Peyer's patch (tissue), 4 donors: ENCODE measurements at places on chromosomes 16 and 17.

- H3K4me3 ChIP-seq = no peak overlapping the region
- no peaks in the 10 kb centered on the region for H3K4me1 ChIP-seq
- DNase-seq = no peak
Observed at GRCh38 chr16:27127308-27127707, 60.6 kb downstream of the C16orf82 start.

GRCh38 chr17:76142039-76142584 is 1.1 kb upstream of the FOXJ1 start:
- H3K4me1 ChIP-seq = peaks cover 22% of the 10 kb centered on the region
- no peak overlapping the region for H3K27ac ChIP-seq
- no peak overlapping the region for H3K4me3 ChIP-seq
- H3K27me3 ChIP-seq = no peaks in the 10 kb centered on the region
- peak; percentile 42 for DNase-seq

DNA sequence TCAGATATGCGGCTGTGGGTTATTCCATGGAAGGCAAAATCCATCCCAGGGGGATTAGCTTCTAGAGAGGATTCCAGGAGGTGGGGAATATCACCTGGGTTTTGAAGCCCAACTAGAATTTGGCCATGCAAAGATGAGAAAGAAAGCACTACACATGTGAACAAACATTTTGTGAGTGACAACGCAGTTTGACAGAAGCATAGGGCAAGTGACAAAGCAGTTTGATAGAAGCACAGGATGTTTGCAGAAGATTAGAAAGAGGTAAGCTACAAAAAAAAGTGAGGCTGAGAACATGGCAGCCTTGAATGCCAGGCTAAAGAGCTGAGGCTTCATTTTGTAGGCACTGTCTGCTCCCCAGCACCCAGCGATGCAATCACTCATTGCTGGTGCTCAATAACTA is 12.3 kb upstream of the KRT38 start:
- H3K4me1 ChIP-seq = no peaks in the 10 kb centered on the region
- H3K27me3 ChIP-seq = no peaks in the 10 kb centered on the region
- no peak for DNase-seq
- no peaks in the 10 kb centered on the region for H3K36me3 ChIP-seq

GRCh38 chr17:78375401-78376151 is 2.9 kb upstream of the PGS1 start:
- H3K4me3 ChIP-seq = no peak overlapping the region
- no peaks in the 10 kb centered on the region for H3K27me3 ChIP-seq
- DNase-seq = no peak
- H3K4me1 ChIP-seq = peaks cover 5% of the 10 kb centered on the region

GRCh38 chr17:41814195-41814594 is 1.4 kb downstream of the FKBP10 start:
- no peaks in the 10 kb centered on the region for H3K27me3 ChIP-seq
- no peaks in the 10 kb centered on the region for H3K4me1 ChIP-seq
- no peak for DNase-seq
- no peaks in the 10 kb centered on the region for H3K36me3 ChIP-seq
- no peak overlapping the region for H3K27ac ChIP-seq
- H3K4me3 ChIP-seq = no peak overlapping the region

DNA sequence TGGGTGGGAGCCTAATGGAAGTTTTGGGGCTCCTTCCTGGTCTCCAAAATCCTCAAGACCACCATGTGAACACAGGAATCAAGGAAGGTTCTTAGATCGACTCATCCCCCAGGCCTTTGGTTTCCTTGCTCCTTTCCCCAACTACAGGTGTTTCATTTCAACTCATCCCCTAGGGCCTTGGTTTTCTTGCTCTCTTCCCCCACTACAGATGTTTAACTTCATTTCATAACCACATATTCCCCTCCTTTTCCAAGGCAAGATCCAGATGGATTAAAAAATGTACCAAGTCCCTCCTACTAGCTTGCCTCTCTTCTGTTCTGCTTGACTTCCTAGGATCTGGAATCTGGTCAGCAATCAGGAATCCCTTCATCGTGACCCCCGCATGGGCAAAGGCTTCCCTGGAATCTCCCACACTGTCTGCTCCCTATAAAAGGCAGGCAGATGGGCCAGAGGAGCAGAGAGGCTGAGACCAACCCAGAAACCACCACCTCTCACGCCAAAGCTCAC is at the start of gene CCL11:
Gene CCL11, plus strand, starts transcription at position 457 of the 507 bp plus-strand sequence. CDS start 67 bp downstream, outside the sequence.
- H3K36me3 ChIP-seq = no peaks in the 10 kb centered on the region
- H3K27me3 ChIP-seq = no peaks in the 10 kb centered on the region
- no peaks in the 10 kb centered on the region for H3K4me1 ChIP-seq
- H3K27ac ChIP-seq = peak within 1 kb of the TSS; percentile 31

GRCh38 chr16:46583036-46583435 is 38.1 kb downstream of the SHCBP1 start:
- no peak overlapping the region for H3K4me3 ChIP-seq
- H3K36me3 ChIP-seq = no peaks in the 10 kb centered on the region
- DNase-seq = no peak

- H3K4me3 ChIP-seq = no peak overlapping the region
- DNase-seq = no peak
- H3K36me3 ChIP-seq = no peaks in the 10 kb centered on the region
- no peaks in the 10 kb centered on the region for H3K27me3 ChIP-seq
- peaks cover 12% of the 10 kb centered on the region for H3K4me1 ChIP-seq
Observed at GRCh38 chr16:67386861-67387455, 6.3 kb downstream of the TPPP3 start.

GRCh38 chr16:67244387-67245185 is 2.7 kb downstream of the FHOD1 start:
- peak; percentile 89 for DNase-seq
- H3K27ac ChIP-seq = peak overlapping the region; percentile 90
- H3K36me3 ChIP-seq = no peaks in the 10 kb centered on the region
- no peaks in the 10 kb centered on the region for H3K27me3 ChIP-seq

DNA sequence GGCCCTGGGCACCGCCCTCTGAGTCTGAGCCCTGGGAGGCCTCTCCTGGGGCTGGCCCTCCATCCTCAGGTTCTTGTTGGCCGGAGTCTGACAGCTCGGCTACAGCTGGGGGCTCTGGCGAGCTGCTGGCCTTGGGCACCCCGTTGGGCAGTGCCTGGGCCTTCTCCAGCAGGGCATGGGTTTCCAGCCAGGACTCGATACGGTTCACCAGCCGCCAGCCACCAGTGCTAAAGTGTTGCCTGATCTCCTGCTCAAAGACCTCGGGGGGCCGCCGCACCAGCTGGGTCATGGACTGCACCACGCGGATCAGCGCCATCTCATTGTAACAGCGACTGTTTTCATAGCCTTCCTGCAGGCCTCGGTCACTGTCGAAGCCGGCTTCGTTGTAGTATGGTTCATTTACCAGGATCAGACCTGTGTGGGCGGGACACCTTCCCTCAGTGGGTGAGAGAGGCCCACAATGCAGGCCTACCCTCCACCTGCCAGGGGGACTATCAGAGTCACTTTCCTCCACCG is 6.8 kb downstream of the SPHK1 start:
- H3K27ac ChIP-seq = no peak overlapping the region
- H3K36me3 ChIP-seq = no peaks in the 10 kb centered on the region
- no peak overlapping the region for H3K4me3 ChIP-seq
- no peaks in the 10 kb centered on the region for H3K4me1 ChIP-seq
- no peaks in the 10 kb centered on the region for H3K27me3 ChIP-seq

DNA sequence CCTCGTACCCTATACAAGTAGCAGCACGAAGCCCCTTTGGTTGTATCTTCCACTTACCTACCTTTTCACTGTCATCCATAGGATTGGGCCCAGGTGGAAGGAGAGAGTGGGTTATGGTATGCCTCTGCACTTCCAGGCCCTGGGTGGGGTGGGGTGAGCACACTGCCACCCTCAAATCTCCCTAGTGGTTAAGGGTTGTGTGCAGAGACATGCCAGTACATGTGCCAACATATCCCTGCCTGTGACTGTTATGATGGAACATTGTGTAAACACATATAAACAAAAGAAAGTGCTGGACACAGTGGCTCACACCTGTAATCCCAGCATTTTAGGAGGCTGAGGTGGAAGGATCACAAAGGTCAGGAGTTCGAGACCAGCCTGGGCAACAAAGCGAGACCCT is 11.1 kb downstream of the HROB start:
- no peak overlapping the region for H3K4me3 ChIP-seq
- H3K27me3 ChIP-seq = no peaks in the 10 kb centered on the region
- no peak overlapping the region for H3K27ac ChIP-seq

GRCh38 chr17:19708431-19709175 is 7.8 kb downstream of the SLC47A2 start:
- H3K27me3 ChIP-seq = no peaks in the 10 kb centered on the region
- no peaks in the 10 kb centered on the region for H3K4me1 ChIP-seq
- no peaks in the 10 kb centered on the region for H3K36me3 ChIP-seq

- peak overlapping the region; percentile 77 for H3K27ac ChIP-seq
- H3K4me1 ChIP-seq = peaks cover 16% of the 10 kb centered on the region
- H3K36me3 ChIP-seq = no peaks in the 10 kb centered on the region
- no peaks in the 10 kb centered on the region for H3K27me3 ChIP-seq
- DNase-seq = no peak
- H3K4me3 ChIP-seq = no peak overlapping the region
Observed at GRCh38 chr16:50696126-50696525, 2.7 kb downstream of the NOD2 start.

DNA sequence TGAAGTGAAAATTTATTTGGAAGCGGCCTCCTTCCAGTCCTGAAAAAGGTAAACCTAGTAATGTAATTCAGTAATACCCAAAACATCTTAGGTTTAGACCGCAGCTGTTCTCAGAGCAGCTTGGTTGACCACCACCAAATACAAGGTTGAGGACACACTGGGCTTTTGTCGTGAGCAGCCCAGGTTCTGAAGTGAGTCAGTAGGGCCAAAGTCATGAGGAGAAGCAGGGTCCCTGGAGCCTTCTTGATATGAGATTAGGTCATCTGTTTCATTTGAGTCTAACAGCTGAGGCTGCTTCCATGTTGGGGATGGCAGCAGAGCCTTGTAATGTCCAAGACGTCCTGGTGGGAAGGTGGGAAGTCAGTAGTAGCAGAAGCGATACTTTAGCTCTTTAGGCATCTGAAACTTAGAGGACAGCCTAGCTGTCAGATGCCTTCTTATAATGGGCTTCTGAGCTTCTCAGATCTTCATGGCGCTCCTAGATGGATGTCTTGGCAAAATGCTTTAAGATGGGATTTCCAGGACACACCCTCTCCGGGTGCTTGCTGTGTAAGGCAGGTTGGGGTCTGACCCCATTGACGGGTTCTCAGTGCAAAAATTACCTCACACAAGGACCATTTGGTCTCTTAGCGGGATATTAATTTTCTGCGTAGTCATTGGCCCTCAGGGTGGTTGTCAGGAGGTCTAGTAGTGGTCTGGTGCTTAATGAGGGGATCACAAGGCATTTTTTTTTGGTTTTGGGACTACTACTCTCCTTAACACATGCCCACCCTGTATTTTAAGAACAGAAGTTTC is 2.4 kb downstream of the ALKBH5 start:
- peak overlapping the region; percentile 89 for H3K4me3 ChIP-seq
- peaks cover 14% of the 10 kb centered on the region for H3K4me1 ChIP-seq
- no peaks in the 10 kb centered on the region for H3K27me3 ChIP-seq
- DNase-seq = no peak

GRCh38 chr16:23145608-23146007 is 3.6 kb downstream of the USP31 start:
- H3K27me3 ChIP-seq = no peaks in the 10 kb centered on the region
- H3K4me1 ChIP-seq = peaks cover 4% of the 10 kb centered on the region
- H3K27ac ChIP-seq = no peak overlapping the region
- no peak for DNase-seq
- H3K4me3 ChIP-seq = no peak overlapping the region

DNA sequence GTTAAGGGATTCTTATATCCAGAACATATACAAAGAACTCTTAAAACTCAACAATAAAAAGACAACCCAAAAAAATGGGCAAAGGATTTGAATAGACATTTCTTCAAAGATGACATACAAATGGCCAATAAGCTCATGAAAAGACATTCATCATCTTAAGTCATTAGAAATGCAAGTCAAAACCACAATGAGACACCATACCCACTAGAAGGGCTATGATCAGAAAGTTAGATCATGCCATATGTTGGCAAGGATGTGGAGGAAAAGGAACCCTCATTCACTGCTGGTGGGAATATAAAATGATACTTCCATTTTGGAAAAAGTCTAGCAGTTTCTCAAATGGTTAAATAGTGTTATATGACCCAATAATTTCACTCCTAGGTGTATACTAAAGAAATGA is 9.4 kb downstream of the PLD6 start:
- no peaks in the 10 kb centered on the region for H3K4me1 ChIP-seq
- H3K4me3 ChIP-seq = no peak overlapping the region
- H3K36me3 ChIP-seq = no peaks in the 10 kb centered on the region

- H3K4me1 ChIP-seq = no peaks in the 10 kb centered on the region
- H3K27me3 ChIP-seq = no peaks in the 10 kb centered on the region
- no peak overlapping the region for H3K4me3 ChIP-seq
- no peak for DNase-seq
- no peak overlapping the region for H3K27ac ChIP-seq
Observed at GRCh38 chr17:76111956-76112355, 8.4 kb upstream of the EXOC7 start.

DNA sequence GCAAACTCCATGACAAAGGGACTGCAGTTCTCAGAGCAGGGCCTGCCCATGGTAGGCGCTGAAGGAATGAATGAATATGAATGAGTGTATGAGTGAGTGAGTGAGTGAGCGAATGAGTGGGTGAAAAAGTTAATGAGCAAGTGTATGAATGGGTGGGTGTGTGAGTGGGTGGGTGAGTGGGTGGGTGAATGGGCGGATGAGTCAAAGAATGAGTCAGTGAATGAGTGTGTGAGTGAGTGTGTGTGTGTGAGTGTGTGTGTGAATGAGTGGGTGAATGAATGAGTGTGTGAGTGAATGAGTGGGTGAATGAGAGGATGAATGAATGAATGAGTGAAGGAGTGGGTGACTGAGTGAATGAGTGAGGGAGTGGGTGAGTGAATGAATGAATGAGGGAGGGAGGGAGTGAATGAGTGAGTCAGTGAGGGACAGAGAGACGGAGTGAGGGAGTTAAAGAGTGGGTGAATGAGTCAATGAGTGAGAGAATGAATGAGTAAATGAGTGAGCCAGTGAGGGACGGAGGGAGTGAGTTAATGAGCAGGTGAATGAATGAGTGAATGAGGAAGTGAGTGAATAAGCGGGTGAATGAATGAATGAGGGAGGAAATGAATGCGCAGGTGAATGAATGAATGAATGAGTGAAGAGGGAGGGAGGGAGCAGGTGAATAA is 11.1 kb upstream of the CHMP6 start:
- H3K4me1 ChIP-seq = no peaks in the 10 kb centered on the region
- H3K4me3 ChIP-seq = no peak overlapping the region
- no peak for DNase-seq
- no peak overlapping the region for H3K27ac ChIP-seq
- H3K27me3 ChIP-seq = no peaks in the 10 kb centered on the region
- no peaks in the 10 kb centered on the region for H3K36me3 ChIP-seq

- DNase-seq = no peak
- H3K27me3 ChIP-seq = no peaks in the 10 kb centered on the region
- H3K36me3 ChIP-seq = no peaks in the 10 kb centered on the region
Observed at GRCh38 chr16:1311212-1311737, 1.8 kb downstream of the UBE2I start.

GRCh38 chr17:73686126-73686525 is 41.9 kb upstream of the SDK2 start:
- no peaks in the 10 kb centered on the region for H3K4me1 ChIP-seq
- H3K27ac ChIP-seq = no peak overlapping the region
- DNase-seq = no peak
